Neural progenitor cell (in vitro differentiated cells): ENCODE measurements at places on chromosomes 3 and 15.

GRCh38 chr3:54827776-54828175 is 100.1 kb downstream of the LRTM1 start:
- no peak for DNase-seq

- no peak for DNase-seq
Measured at GRCh38 chr3:133376810-133377209, 23.0 kb upstream of the BFSP2 start.

- no peak for DNase-seq
Measured at GRCh38 chr3:195207731-195208130, 63.2 kb downstream of the XXYLT1 start.

- peak; percentile 43 for DNase-seq
Measured at GRCh38 chr3:71241246-71241901, 342.2 kb downstream of the FOXP1 start.

- DNase-seq, result peak; percentile 70
Measured at GRCh38 chr3:137121704-137122314, 164.0 kb downstream of the IL20RB start.

DNA sequence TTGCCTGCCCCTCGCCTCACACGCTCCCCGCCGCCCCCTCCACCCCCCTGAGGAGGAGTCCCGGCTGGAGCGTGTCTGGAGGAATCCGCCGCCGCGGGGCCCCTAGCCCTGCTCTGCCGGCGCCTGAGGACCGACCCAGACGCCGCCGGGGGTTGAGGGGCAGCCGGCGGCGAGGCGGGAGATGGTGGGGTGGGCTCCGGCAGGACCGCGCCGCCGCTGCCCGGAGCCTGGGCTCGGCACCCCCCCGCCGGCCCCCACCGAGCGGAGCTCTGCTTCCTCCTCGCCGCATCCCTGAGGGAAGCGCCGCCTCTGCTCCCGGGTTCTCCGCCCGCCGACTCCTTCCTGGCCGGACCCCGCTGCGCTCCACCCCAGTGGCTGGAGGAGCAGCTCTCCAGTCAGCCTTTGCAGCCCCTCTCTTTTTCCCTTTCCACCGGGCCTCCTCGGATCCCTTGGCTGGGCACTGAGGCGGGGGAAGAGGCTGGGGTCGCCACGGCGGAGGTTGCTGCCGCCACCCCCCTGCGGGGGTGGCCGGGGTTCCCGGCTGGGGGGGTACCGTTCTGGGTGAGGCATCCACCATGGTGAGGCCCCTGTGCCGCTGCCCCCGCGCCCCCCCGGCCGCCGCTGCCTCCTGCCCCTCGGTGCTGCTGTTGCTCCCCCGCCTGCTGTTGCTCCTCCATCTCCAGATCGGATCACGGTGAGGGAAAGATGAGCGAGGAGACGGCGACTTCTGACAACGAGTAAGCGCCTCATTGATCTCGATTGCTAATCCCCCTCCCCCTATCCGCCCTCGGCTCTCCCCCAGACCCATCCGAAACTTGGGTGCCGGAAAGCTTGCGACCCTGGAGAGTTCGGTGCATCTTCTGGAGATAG is at the start of gene SPRED1:
SPRED1 (plus strand) TSS at position 356 of the 870 bp plus-strand sequence; CDS start at position 706, 350 bp downstream.
- DNase-seq, result peak; percentile 86

GRCh38 chr3:54121414-54122323 is 683 bp upstream of the CACNA2D3 start:
- peak; percentile 64 for DNase-seq

DNA sequence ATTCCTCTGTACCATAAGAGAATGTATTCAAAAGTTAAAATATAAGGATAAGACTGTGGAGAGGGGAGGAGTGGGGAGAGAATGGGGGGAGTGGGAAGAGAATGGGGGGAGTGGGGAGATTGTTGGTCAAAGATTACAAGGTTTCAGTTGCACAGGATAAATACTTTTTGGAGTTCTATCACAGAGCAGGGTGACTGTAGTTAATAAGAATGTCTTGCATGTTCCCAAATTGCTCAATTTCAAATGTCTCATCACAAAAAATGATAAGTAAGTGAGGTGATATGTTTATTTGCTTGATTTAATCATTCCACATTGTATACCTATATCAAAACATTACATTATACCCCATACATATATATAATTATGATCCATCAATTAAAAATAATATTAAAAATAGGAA is 23.0 kb upstream of the MEF2A start:
- no peak for DNase-seq

- no peak for DNase-seq
Measured at GRCh38 chr15:64583519-64583918, 123.1 kb downstream of the ZNF609 start.

- DNase-seq, result no peak
Measured at GRCh38 chr3:195184716-195185421, 86.1 kb downstream of the XXYLT1 start.

GRCh38 chr3:56980798-56981390 is 79.6 kb upstream of the SPATA12 start:
- DNase-seq, result no peak

DNA sequence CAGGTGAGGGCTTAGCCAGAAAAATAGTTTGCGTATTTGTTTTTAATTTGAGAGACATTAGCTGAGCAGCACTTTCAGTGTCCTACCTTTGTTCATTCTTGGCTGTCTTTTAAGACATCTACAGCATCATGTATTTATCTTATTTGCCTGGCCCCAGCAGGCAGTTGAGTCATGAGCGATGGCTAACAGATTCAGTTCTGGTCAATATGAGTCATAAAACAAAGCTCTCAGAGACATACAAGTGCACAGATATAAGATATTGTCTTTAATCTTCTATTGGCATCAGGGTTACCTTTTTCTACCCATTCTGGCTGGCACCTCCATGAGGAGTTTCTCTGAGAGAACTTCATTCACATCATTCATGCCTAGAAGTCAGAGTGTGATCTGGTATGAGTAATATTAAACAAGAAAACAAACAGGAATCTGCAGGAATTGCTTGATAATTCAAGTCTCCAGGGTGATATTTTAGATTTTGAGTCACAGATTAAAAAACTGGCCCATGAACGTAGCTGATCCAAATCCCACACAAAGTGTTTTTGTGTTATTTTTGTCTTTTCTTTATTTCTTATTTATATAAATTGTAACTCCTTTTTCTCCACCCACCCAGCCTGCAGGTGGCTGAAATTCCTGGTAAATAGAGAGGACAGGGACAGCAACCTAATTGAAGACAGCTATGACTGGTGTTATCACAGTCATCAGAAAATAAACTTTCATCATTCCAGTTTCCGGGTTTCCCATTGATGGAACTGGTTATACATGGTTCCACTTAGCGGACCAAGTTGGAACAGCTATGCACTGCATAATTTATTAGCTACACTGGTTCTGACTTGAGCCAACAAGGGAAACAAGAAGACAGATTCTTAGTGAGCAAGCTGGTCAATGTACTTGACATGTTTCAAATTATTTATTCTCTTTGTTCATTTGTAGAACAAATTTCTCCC is 47.3 kb downstream of the PLSCR2 start:
- DNase-seq, result no peak

DNA sequence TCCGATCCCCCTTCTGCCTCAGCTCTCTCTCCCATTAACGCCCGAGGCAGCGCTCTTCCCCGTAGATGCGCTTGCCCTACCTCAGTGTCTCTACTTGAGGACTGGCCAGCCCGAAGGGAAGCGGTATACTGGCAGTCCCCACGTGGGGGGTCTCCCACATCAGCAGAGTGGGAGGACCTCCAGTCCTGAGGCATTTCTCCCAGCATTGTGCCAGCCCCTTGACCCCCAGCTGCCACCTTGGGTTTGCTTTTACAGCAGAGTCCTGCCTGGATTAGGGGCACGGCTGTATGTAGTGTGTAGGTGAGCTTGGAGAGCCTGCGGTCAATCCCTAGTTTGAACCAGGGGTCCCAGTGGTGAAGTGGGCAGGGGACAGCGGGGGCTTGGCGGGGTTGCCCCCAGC is 767 bp downstream of the SEMA3F start:
- peak; percentile 72 for DNase-seq

DNA sequence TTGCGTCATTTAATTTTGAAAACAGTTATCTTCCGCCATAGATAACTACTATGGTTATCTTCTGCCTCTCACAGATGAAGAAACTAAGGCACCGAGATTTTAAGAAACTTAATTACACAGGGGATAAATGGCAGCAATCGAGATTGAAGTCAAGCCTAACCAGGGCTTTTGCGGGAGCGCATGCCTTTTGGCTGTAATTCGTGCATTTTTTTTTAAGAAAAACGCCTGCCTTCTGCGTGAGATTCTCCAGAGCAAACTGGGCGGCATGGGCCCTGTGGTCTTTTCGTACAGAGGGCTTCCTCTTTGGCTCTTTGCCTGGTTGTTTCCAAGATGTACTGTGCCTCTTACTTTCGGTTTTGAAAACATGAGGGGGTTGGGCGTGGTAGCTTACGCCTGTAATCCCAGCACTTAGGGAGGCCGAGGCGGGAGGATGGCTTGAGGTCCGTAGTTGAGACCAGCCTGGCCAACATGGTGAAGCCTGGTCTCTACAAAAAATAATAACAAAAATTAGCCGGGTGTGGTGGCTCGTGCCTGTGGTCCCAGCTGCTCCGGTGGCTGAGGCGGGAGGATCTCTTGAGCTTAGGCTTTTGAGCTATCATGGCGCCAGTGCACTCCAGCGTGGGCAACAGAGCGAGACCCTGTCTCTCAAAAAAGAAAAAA is 1.2 kb downstream of the B2M start:
- DNase-seq, result no peak

DNA sequence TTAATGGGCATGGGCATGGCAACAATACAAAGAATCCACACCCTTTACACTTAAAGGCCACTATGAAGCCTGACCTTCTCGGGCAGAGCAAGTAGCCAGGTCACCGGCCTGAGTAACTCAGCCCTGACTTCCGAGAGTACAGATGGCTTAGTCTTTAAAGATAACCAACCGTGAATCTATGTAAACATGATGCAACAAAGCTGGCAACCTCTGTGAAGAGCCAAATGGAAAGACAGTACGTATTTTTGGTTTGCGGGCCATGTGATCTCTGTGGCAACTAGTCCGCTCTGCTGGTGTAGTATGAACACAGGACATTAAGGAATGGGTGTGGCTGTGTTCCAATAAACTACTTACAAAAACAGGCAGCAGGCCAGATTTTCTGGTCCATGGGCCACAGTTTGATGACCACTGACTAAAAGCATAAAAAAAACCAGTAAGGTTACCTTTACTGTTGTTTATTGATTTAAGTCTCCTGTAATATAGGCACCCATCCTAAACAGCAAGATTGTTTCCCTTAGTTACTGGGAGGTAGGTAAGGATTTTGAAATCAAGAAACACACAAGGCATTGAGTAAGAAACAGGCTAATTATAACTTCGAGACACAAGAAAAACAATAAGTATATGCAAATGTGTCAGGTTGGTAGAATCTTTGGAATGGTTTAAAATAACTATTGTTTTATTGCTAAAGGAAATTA is 14.5 kb downstream of the RIOX2 start:
- no peak for DNase-seq

- DNase-seq, result no peak
Measured at GRCh38 chr3:109057056-109057455, 60.9 kb downstream of the MORC1 start.

- DNase-seq, result no peak
Measured at GRCh38 chr15:77867266-77868047, 210.1 kb downstream of the TBC1D2B start.
